ENCODE measurements at places on chromosomes 2 and 18.

DNA sequence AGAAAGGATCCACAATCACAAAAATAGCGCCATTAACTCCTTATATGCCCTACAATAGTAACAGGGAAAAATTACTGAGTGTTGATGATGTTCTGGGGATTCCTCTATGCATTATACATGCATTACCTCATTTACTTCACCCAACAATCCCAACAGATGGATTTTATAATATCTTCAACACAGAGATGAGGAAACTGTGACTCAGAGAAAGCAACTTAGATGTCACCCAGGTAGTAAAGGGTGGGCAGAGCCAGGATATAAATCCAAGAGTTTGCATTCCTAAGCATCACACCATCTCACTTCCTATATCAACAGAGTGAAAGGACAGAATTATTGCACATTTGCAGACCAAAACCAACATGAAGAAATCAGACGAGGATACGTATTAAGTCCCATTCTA lies 144.2 kb downstream of the TCF4 start:
- no peak for DNase-seq

DNA sequence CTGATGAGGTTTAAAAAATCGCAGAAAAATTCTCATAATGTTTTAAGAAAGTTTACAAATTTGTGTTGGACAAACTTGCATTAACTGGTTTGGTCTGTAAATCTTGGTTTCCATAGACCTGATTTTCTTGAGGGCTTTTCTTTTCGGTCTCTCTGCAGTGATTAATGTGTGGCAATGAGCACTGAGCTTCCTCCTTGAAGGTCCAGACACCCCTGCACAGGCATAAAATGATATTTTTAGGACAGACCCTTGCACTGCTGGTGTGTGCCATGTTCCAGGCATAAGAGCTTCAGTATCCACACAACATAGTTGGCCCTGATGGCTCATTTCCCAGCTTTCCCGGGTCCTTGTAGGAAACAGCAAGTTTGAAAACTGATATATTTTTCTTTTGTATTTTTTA lies 33.7 kb downstream of the MRPL33 start:
- no peak for DNase-seq

DNA sequence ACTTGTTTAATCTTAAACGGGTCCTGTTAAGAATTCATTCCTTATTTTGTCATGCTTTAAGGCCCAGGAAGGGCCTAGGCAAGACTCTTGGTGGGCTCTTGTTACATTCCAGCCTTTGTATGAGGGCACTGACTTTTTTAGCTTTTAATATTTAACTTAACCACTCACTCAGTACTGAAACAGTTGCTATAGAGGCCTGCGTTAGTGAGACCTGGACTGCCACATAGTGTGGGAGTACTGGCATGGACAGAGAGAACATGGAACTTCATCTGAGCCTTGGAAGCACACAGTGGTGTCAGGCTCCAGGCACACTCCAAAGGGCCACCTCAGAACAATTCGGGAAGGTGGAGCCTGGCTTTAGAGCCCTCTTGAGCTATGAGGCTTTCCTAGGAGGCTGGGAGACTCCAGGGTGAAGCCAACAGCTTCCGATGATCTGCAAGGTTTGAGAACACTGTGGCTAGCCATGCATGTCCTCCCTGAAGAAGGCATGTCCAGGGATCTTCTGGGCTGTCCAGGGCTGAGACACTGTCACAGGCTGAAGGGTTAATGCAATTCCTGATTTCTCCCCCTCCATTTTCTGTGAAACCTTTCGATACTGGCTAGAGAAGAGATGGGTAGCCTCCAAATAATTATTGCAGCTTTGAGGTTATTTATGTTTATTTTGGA lies 155.4 kb upstream of the ACAA2 start:
- DNase-seq: no peak

GRCh38 chr2:217445723-217446122 lies 557.1 kb downstream of the TNS1 start:
- no peak for DNase-seq

- no peak for DNase-seq
Observed at GRCh38 chr2:85396531-85397470, 13.4 kb downstream of the CAPG start.

GRCh38 chr18:1302861-1303260 lies 398.2 kb downstream of the ADCYAP1 start:
- no peak for DNase-seq

DNA sequence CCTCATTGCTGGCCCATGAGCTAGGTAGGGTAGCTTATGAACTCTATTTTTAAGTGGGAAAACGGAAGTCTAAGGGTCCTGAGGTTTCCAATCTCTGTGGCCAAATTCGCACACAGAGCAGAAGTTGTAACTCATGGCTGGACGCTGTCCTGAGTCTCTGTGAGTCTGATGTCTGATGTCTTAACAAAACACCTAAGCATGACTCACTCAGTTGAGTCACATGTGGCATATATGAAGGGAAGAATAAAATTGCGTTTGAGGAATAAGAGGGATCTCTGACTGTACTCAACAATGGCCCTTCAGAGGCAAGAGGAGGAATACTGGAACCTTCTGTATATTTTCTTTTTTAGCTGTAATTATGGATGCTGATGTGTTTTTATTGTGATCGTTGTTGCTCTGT lies 569.7 kb downstream of the RIT2 start:
- DNase-seq: peak; percentile 79

DNA sequence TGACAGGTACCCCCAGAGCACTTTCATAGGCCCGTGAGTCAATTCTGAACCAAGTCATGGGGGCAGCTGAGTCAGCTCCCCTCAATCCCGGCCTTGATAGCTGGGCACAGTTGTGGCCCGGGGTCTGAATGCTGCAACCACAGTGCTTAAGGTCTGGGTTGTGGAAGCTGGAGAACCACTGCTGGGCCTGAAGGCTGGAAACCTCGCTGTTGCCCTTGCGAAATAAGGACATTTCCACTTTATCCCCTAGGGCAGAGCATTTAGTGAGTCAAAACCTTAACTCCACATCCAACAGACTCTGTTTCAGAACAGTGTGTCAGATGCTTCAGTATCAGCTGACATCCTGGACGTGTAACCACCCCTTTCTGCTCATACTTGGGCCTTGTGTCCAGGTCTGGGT lies 58.6 kb downstream of the SP110 start:
- DNase-seq: no peak

DNA sequence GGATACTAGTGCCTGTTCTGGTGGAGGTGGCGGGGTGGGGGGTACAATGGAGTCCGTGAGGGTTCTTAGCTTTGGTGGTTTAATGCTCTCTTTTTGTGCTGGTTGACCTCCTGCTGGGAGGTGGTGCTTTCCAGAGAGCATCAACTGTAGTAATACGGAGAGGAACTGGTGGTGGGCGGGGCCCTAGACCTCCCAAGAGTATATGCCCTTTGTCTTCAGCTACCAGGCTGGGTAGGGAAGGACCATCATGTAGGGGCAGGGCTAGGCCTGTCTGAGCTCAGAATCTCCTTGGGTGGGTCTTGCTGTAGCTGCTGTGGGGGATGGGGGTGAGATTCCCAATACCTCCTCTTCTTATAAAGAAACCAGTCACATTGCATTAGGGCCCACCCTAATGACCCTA lies 27.1 kb downstream of the CAMKMT start:
- DNase-seq: no peak

GRCh38 chr18:57918601-57919000 lies 115.5 kb upstream of the ATP8B1 start:
- no peak for DNase-seq

GRCh38 chr2:238696331-238696730 lies 151.6 kb upstream of the TWIST2 start:
- DNase-seq: no peak

DNA sequence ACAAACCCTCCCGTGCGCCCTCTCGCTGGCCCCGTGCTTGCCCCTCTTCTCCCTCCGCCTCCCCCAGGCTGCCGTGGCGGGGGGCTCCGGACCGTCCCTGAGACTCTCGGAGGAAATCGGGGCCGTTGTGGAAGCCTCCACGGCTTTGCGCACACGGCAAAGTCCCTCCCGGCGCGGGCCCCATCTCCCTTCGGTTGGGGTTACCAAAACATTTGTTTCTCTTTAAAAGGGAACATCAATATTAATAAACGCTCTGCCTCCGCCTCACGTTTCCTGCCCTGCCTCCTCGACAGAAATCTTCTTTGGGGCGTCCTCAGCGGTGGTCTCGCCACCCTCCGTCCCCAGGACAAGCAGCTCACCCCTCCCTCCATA lies 3.8 kb downstream of the PAX3 start:
- no peak for DNase-seq

DNA sequence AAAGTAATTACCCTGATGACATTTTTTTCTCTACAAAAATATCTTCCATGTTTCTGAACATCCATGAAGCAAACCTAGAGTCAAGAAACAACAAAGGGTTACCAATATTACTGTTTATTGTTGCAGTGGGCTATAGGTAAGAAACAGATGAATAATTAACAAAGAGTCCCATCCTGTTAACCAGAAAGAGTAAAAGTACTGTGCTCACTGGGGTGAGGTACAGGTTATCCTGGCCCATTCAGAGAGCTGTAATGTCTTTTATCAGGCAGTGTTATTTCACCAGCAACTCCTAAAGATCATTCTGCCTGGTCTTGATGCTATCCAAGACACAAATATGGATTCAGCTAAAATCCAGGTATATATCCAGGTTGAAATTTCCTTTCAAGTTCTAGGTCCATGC lies 754.9 kb downstream of the SATB2 start:
- no peak for DNase-seq

DNA sequence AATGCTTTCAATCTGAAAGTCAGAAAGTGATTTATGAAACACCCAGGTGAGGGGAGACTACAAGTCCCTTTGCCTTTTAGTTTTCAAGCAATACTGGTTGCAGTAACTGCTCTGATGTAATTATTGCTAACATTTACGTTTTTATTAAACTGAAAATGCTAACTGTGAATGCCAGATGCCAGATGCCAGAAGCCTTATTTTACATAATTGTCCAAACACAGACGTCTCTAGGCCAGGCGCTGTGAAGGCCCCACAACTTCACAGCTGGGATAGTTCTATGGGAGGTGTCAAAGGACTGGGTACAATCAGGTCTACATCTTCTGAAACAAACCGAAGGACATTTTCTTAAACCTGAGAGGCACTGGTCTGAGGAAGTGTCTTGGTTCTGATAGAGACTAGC lies 27.5 kb upstream of the MSGN1 start:
- DNase-seq: no peak

GRCh38 chr2:32824070-32824809 lies 122.5 kb upstream of the LTBP1 start:
- DNase-seq: peak; percentile 9

GRCh38 chr2:96918754-96919550 lies 49.1 kb upstream of the SEMA4C start:
- DNase-seq: no peak

DNA sequence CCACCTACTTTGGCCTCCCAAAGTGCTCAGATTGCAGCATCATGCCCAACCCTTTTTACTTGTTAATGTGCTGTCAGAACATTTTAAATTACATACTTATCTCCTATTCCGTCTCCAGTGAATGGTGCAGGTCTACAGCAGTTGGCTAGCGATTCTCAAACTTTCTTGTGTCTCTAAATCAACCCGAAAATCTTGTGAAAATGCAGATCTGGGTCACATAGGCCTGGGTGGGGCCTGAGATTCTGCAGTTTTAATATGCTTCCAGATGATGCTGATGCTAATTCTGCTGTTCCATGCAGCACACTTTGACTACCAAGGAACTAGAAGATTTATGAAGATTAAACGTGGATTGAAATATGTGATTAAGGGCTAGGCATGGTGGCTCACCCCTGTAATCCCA lies 14.8 kb upstream of the ACSL3 start:
- DNase-seq: no peak

GRCh38 chr2:43227830-43228281 lies 1.4 kb upstream of the ZFP36L2 start:
- DNase-seq: peak; percentile 76

- no peak for DNase-seq
Observed at GRCh38 chr2:31247711-31248110, 13.8 kb downstream of the EHD3 start.

- no peak for DNase-seq
Observed at GRCh38 chr2:231708773-231709635, 679 bp downstream of the PTMA start.

DNA sequence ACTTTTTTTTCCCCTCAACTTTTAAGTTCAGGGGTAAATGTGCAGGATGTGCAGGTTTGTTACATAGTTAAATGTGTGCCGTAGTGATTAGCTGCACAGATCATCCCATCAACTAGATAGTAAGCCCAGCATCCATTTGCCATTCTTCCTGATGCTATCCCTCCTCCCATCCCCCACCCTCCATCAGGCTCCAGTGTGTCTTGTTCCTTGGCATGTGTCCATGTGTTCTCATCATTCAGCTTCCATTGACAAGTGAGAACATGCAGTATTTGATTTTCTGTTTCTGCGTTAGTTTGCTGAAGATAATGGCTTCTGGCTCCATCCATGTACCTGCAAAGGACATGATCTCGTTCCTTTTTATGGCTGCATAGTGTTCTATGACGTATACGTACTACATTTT lies 47.2 kb upstream of the STON1 start:
- no peak for DNase-seq

- DNase-seq: no peak
Observed at GRCh38 chr18:76447258-76447890, 47.7 kb downstream of the ZNF516 start.

GRCh38 chr18:23067236-23067635 lies 68.0 kb upstream of the CABLES1 start:
- DNase-seq: no peak

GRCh38 chr2:207825045-207825954 lies 55.6 kb upstream of the FZD5 start:
- DNase-seq: no peak

GRCh38 chr2:73291461-73292315 lies 1.7 kb downstream of the EGR4 start:
- no peak for DNase-seq

DNA sequence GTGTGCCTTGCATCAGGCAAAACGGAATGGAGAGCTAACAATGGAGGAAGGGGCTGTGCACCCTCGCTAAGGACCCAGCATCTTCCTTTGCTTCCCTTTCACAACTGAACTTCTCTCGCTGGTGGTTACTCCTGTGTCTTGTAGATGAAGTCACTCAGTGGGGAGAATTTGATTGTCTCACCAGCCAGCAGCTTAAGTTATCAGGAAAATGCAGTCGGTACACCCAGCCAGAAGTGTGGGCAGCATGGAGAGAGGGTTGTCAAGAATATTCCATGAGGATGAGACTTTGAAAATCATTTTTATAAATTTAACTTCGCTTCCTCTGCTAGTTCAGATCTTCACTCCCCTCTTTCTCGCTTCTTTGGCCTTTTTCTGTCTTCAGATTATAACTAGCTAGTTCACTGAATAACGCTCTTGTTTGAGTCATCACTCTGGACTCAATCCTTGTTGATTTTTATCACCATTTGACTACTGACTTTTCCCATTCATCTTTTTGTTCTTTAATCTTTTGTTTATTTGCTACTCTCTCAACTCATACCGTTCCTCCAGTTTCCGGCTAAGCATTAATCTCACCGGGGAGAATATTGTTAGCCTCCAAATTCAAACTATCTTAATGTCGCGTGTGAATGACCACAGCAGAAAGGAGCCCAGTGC lies 221.7 kb downstream of the CD226 start:
- no peak for DNase-seq

GRCh38 chr18:56423626-56424025 lies 214.8 kb downstream of the TXNL1 start:
- no peak for DNase-seq

- no peak for DNase-seq
Observed at GRCh38 chr2:96092573-96092877, 23.8 kb downstream of the ADRA2B start.

- DNase-seq: no peak
Observed at GRCh38 chr2:68901199-68901514, 30.0 kb upstream of the BMP10 start.

- no peak for DNase-seq
Observed at GRCh38 chr2:79619976-79620375, 107.1 kb downstream of the CTNNA2 start.

All from SW 1271 (cell line).